Natural killer cell (primary cell): ENCODE measurements at places on chromosomes 2 and 18. TPM values are rescaled to one million over a fixed set of nuclear protein-coding genes. Genes with fewer than 3 reads are reported as not detected.

ALPP gene
- not detected for total RNA-seq

SNORC gene
- total RNA-seq: 1.0 TPM

ARHGEF4 gene
- total RNA-seq: not detected

NXPH2 gene
- total RNA-seq: not detected

DNA sequence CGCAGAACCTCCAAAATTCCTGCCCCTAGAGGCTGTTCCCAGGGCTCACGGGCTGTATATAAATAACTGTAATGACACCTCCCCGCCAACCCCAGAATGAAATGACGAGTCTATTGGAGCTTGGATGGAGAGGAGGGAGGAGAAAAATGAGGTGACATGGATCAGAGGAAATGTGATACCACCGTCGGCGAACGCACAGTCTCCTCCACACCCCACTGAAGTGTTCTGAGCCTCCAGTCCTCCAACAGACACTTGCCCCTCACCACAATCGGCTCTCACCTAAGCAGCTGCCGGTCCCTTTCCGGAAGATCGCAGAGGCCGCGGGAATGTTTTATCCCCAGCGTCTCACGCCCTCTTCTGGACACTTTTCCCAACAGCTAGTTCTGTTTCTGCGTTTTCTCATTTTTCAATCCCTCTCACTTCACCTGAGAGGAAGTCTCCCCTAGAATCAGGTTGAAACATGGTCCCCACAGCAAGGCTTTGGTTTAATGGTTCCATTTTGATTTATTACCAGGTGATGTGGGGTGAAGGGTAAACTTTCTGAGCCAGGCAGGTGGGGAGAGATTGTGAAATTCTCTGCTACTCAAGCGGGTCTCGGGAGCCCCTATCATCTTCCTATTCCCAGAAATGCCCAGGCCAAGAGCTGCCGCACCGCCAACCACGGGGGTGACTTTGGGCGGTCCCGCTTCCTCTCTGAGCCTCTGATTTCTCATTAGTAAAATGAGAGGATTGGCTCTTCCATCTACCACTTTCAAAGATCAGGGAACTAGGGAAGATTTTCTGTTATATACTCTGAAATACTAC, 9.1 kb upstream of the MYO5B start:
- no peak overlapping the region for H3K4me3 ChIP-seq
- no peaks in the 10 kb centered on the region for H3K36me3 ChIP-seq
- no peaks in the 10 kb centered on the region for H3K4me1 ChIP-seq
- DNase-seq: peak; percentile 33
- no peaks in the 10 kb centered on the region for H3K27me3 ChIP-seq

GRCh38 chr2:88139203-88139702, 11.4 kb upstream of the FABP1 start:
- no peak overlapping the region for H3K4me3 ChIP-seq
- H3K4me1 ChIP-seq: no peaks in the 10 kb centered on the region
- no peaks in the 10 kb centered on the region for H3K36me3 ChIP-seq
- DNase-seq: no peak

GRCh38 chr18:74796841-74797576, 199.3 kb downstream of the ZNF407 start:
- no peaks in the 10 kb centered on the region for H3K27me3 ChIP-seq
- no peak overlapping the region for H3K4me3 ChIP-seq
- H3K27ac ChIP-seq: no peak overlapping the region
- H3K4me1 ChIP-seq: no peaks in the 10 kb centered on the region
- DNase-seq: no peak
- H3K36me3 ChIP-seq: no peaks in the 10 kb centered on the region

GRCh38 chr2:32666704-32667103, 38.9 kb downstream of the TTC27 start:
- H3K27ac ChIP-seq: no peak overlapping the region
- H3K4me1 ChIP-seq: no peaks in the 10 kb centered on the region

DNA sequence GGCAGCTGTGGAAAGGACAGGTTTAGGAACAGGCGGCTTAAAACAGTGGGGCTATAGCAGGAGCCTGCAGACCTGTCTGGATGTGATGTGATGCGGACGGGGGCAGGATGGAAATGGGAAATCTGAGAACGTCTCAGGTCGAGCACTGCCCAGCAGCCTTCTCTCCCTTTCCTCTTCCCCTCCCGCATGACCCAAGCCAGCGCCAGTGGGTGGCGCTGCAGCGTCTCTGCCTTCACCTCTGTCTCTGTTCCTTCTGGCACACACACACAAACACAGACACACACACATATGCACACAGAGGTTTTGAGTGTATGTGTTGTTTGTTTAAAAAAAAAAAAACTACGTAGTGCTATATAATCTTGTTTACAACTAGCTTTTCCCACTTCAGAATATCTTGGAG, 82.0 kb upstream of the SLC66A3 start:
- no peaks in the 10 kb centered on the region for H3K4me1 ChIP-seq
- DNase-seq: no peak
- no peak overlapping the region for H3K4me3 ChIP-seq

DNA sequence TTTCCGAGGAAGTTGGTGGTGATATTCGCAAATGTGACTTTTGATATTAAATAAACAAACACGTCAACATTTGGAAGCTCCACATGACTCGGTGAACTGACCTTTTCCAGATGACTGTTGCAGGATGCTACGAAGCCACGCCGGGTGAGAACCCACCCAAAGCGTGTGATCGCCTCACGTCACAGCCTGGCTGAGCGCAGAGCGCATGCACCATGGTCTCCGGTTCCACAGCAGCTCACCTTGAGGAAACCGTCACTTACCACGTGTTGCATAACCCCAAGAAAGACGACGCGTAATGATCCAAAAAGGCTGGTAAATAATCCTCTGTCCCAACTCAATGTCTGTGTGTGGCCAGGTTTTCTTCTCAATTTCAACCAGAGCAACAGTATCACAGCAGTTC, 64.5 kb upstream of the CTDP1 start:
- H3K4me3 ChIP-seq: no peak overlapping the region
- H3K4me1 ChIP-seq: peaks cover 6% of the 10 kb centered on the region
- no peak for DNase-seq
- no peak overlapping the region for H3K27ac ChIP-seq
- H3K27me3 ChIP-seq: peaks cover 5% of the 10 kb centered on the region
- H3K36me3 ChIP-seq: no peaks in the 10 kb centered on the region
